ENCODE measurements at places on chromosomes 12 and 14.

- DNase-seq: no peak
Measured at GRCh38 chr12:93300611-93301021, 77.1 kb upstream of the NUDT4 start.

- DNase-seq: no peak
Measured at GRCh38 chr14:67557118-67557517, 24.0 kb downstream of the PLEKHH1 start.

GRCh38 chr12:92421701-92422100, 276.1 kb upstream of the BTG1 start:
- DNase-seq: no peak

DNA sequence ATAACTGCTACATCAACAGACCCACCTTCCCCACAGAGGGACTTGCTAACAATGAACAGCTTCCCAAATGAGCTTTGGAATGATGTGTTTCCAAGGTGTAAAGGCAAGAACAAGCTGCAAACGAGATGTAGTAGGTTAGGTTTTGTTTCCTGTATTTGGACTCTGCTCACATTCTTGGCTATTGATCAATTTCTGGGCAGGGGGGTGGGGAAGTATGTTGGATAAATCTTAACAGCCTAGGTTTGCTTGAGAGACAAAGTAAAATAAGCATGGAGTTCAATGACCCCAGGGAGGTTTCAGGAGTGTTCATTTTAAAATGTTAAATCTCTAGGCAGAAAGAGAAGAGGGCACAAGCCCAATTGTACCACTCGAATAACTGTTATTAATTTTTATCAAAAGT, 146.6 kb downstream of the DPY19L2 start:
- no peak for DNase-seq

DNA sequence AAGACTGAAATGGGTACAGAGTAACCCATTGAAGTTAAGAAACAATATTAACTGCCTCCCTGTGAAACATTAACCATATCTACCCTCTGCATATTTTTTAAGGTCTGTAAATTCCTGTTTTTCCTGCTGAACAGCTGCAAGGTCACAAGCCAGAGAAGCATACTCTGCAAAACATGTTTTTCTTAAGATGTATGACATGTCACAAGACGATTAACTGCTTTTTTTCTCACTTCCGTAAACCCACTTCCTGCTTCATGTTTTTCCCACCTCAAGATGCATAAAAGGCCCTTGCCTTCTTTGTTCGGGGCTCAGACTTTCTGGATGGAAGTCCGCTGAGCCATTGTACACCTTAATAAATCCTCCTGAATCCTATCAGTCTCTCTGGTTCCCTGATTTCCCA, 504.7 kb upstream of the MIS18BP1 start:
- no peak for DNase-seq

- peak; percentile 18 for DNase-seq
Measured at GRCh38 chr12:750366-751191, 1.8 kb upstream of the WNK1 start.

DNA sequence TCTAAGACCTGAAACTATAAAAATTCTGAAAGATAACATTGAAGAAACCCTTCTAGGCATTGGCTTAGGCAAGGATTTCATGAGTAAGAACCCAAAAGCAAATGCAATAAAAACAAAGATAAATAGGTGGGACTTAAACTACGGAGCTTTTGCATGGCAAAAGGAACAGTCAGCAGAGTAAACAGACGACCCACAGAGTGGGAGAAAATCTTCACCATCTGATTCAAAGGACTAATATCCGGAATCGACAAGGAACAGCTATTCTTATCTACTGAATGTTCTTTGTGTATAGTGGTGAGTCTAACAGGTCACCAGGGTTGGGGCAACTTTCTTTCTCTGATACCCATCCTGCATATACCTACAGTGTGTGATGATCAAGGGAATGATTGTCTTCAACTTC, 198.6 kb downstream of the CCDC91 start:
- DNase-seq: no peak

DNA sequence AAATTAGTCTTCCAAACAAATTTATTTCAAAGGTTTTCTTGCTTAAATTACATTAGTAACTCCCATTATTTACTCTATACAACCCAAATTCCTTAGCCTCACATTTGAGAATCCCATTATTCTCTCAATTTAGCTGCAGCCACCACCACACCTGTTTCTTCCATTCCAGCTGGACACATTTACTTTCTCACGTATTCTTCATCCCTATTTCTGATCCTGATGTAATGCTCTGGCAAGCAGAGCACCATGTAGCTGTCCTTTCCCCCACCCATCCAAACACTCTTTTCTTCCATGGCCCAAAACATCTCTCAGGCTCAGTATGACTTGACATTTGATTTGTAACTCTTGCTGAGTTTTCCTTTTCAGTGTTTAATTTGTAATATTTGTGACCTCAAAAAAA, 240.2 kb upstream of the CLEC14A start:
- DNase-seq: no peak
